Cerebellum (tissue), 4 donors: ENCODE measurements at places on chromosomes 11 and 22. TPM values are rescaled to one million over a fixed set of nuclear protein-coding genes. Genes with fewer than 3 reads are reported as not detected.

MS4A8 gene
- 8.1 TPM for total RNA-seq

DNA sequence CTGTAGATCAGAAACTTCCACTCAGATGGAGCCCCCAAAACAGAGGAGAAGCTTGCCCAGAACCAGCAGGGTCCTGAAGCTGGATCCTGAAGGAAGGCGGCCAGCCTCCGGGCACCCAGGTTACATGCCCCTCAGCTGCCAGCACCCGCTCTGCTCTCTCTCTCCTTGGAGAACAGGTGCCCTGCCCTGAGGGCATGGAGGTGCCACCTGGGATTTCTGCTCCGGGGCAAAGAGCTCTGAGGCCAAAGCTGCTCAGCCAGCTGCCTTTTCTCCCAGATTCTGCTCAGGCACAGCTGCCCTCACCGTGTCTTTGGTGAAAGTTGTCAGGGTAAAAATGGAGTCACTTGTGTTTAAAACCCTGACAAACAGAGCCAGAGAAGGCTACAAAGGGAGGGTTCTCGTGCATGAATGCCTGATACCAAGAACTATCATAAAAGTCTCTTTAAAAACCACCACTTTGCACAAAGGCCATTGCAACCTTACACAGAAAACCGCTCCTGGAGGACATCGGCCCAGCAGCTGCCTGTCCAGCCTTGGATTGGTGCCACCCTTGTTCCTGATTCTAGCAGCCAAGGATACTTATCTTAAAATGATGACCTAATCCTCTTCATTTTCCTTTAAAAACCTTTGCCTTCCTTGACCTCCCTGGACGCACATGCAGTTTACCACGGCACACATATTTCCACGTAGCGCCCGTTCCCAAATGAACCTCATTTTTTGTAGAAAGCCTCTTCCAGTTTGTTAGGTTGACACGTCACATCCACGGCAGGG lies 140.0 kb downstream of the CACNA1I start:
- no peak for DNase-seq

CLTCL1 gene
- 14.1 TPM for total RNA-seq

- DNase-seq: no peak
These were observed 1.6 kb downstream of the MRPL48 start for GRCh38 chr11:73789279-73789670.

NAGA gene
- total RNA-seq: 12.5 TPM

- no peak for DNase-seq
These were observed 45.7 kb downstream of the TXN2 start for GRCh38 chr22:36435516-36436415.

DNA sequence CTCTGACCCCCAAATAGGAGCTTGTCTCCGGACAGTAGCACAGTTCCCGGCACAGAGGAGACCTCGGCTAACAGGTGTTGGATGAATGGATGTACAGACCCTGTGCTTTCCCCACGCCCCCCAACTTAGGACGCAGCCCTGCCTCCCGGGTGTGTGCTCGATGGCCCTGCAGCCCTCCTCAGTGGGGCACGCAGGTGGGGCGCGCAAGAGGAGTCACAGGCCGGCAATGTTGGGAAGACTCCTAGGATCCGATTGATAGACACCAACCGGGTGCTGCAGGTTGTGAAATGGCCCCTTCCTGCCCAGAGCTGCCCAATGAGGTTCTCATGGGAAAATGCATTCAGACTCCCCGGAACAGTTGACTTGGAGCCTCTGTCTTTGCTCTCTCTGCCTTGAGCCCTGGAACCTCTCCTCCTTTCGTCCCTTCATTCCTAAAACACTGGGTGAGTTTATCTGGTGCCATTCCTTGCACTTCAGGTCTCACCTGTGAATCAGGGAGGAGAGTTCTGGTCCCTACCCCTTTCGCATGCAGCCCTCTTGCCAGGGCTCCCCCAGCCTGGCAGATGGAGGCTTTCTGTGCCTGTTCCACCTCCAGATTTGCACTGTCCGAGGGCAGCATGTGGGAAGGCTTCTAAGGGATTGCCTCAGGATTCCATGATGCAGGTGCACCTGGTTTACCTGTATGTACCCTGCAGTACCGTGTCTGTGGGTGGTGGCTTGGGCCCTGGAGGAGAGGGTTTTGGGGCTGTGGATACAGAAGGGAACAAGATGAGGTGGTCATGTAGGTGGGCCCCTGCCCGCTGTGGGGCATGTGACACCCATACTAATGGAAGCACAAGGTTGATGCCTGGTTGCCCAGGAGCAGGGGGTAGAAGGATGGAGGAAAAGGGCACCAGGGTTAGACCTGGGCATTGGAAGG lies 1.2 kb downstream of the MICALL1 start:
- DNase-seq: peak; percentile 51

- no peak for DNase-seq
These were observed 7.9 kb downstream of the SFI1 start for GRCh38 chr22:31504282-31504681.

- DNase-seq: no peak
These were observed 4.0 kb upstream of the FAM111A start for GRCh38 chr11:59138643-59139042.

GRCh38 chr11:9535189-9535781 lies 38.2 kb upstream of the WEE1 start:
- no peak for DNase-seq
